A172 (cell line): ENCODE measurements at places on chromosomes 1 and 21. TPM values are rescaled to one million over a fixed set of nuclear protein-coding genes. Genes with fewer than 3 reads are reported as not detected.

The OR2T27 gene
- total RNA-seq: not detected in 2 replicates

The CXADR gene
- 4.3 and 5.3 TPM in 2 replicates for total RNA-seq

The BMP8A gene
- total RNA-seq: 0.12 and 0.22 TPM in 2 replicates

The RXFP4 gene
- total RNA-seq: not detected in 2 replicates

The NPR1 gene
- total RNA-seq: 0.16 and 1.4 TPM in 2 replicates

The OR2L13 gene
- not detected in 2 replicates for total RNA-seq

DNA sequence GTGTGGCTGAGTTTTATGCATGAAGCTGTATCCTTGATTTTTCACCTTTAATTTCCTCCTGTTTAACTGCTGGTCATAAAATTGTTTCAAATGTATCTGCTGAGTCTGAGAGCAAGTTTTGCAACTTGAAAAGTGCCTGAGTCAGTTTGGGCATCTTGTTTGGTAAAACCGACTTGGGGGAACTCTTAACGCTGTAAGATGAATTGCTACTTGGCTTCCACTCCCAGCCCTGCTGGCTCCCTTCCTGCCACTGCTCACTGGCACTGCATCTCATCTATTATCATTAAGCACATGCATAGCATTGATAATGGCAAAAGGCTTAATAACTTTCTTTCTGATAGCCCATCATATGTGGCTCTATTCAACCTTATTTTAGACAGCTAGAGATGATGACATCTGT is 35.7 kb upstream of the FAM78B start:
- DNase-seq: no peak

DNA sequence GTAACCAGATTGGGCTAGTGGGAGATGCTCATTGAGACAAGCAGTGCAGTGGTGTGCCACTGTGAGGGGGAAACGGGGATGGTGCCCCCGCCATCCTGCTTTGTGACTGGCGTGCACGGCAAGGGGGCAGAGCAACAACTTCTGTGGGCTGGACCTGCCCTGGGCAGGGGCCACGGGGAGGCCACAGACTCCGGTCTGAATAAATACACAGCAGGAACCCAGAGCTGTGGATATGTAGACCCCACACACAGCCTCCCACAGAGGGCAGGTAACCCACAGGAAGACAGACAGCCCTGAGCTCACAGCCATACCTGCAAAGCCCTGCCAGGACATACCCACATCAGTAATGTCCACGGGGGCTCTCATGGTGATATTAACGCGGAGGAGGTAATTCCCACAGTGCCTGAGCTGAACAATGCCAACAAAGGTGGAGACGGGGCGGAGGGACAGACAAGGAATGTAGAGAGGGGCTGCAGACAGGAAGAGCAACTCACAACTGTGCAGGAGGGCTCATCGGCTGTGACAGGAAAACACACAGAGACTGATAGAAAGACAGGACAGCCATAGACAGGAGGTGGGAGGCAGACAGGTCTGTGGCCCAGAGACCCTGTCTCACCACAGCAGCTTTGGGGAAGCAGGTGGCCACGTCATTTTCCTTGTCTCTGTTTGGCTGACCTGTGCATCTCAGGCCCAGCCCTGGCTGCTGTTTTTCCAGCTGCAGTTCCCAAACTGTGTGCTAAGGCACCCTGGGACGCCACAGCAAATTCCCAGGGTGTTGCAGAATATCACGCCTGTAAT is 4.9 kb upstream of the WNT3A start:
- DNase-seq: no peak

- no peak for DNase-seq
Observed at GRCh38 chr1:208312706-208313105, 68.5 kb upstream of the PLXNA2 start.

GRCh38 chr1:58211869-58212268 is 334.7 kb downstream of the OMA1 start:
- DNase-seq: no peak

- no peak for DNase-seq
Observed at GRCh38 chr1:1619917-1620361, 4.6 kb downstream of the MIB2 start.

- peak; percentile 86 for DNase-seq
Observed at GRCh38 chr1:205319081-205320018, 2.2 kb downstream of the NUAK2 start.

- DNase-seq: no peak
Observed at GRCh38 chr1:2097386-2098300, 47.4 kb downstream of the PRKCZ start.

- peak; percentile 39 for DNase-seq
Observed at GRCh38 chr1:165645654-165646366, 14.8 kb downstream of the MGST3 start.

DNA sequence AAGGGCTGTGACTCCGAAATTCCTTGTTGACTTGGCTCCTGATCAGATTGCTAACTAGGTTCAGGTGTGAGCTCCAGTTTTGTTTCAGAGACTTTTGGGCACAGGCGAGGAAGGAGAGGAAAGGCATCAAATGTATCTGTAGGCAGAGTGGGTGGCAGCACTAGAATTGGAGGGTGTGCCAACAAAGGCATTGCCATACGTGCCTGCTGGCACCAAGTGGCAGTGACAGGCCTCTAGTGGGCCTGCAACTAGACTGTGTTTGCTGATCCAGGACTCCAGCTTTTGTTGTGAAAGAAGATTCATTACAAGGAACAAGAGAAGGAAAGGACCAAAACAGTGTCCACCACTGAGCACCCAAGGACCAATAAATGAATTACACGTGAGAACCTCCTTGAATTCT is 79.5 kb downstream of the TM2D1 start:
- no peak for DNase-seq

GRCh38 chr1:4702932-4703331 is 48.5 kb downstream of the AJAP1 start:
- peak; percentile 39 for DNase-seq
